ENCODE measurements at places on chromosomes 11 and 22. TPM values are rescaled to one million over a fixed set of nuclear protein-coding genes. Genes with fewer than 3 reads are reported as not detected.

MMP10 gene
- total RNA-seq, result not detected

DNA sequence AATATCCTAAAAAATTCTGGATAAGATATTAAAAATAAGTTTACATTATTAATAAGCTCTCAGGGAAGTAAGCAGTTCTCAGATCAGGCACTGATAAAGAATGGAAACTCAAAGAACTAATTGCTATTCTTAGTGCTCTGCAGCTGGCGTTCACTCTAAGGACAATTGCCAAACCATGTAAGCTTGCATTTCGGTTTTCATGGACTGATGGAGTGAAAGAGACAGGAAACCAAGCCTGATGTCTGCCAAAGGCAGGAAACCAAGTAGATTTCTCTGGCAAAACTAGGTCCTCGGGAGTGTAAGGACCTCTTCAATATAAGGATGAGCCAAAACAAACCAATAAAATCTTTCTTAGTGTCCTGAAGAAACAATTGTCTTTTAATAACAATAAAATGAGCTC is 355.2 kb downstream of the RAB38 start:
- DNase-seq, result no peak

- no peak for DNase-seq
Observed at GRCh38 chr11:12973528-12974181, 35.5 kb upstream of the RASSF10 start.

- DNase-seq, result peak; percentile 73
Observed at GRCh38 chr11:3859373-3859881, 4.0 kb downstream of the STIM1 start.

FGF19 gene
- total RNA-seq, result 5.2 TPM

SCN3B gene
- total RNA-seq, result 58.1 TPM
